ENCODE measurements at places on chromosomes 4 and X.

GRCh38 chr4:25865586-25865985 lies 2.8 kb upstream of the SEL1L3 start:
- no peak for DNase-seq

GRCh38 chr4:128241019-128241418 lies 46.6 kb downstream of the PGRMC2 start:
- no peak for DNase-seq

DNA sequence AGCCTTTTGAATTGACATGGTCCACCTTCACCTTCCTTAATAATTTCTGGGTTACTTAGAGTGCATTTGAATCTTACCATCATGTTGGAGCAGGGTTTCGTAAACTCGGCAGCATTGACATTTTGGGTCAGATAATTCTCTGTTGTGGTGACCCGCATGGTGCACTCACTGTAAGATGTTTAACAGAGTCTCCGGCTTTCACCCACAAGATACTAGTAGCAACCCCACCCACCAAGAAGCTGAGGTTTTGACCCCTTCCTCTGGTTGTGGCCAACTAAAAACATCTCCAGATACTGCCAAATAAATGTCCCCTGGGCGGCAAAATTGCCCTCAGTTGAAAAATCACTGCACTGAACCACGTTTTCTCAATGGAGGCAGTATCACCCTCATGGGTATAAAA lies 62.7 kb downstream of the CHST7 start:
- no peak for DNase-seq

DNA sequence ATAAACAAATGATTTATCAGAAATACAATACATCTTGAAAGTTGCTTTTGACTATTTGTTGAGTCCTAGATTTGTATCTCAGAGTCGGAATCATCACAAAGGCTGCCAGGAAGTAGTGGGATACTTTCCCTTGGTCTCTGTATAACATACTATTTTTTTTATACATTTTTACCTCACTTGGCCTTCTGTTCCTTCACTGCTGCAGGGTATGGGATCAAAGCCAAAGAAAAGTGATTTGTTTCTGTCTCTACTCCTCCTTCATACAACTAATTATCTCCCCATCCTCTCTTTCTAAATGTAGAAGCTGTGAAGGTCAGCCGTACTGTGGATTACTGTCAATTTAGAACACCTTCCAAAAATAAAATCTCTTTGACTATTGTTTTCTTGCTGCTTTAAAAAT lies 24.9 kb downstream of the PALLD start:
- DNase-seq, result no peak

DNA sequence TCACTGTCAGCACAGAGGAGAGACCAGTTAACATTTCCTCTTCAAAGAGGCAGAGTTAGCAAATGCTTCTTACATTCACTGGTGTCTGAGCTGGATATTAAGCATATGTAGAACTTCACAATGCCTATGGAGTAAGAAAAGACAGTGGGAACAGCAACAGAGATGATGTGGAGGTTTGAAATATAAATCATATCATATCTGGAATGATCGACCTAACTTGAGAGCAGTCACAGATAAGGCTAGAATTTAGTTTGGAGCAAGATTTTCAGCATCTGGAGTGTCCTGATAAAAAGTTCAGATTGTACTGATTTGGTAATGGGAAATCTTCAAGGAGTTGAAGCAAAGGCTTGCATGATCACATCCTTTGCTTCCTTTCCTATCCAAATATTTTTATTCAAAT lies 90.5 kb upstream of the ANKRD50 start:
- no peak for DNase-seq

DNA sequence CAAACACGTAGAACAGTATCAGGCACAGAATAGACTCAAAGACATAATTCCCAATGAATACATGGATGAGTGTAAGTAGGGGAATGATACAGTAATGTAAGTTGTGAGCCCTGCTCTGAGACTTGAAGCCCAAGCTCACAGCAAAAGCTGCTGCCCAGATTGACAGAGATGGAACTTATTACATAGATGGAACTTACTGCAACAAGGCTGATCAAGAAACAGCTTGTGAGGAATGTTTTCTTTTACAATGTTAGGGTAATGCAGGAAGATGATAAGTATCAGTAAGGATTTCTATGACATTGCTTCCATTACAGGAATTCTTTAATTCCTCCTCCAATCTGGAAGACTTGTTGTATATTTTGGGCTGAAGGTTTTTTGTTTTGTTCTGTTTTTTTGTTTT lies 278.4 kb downstream of the IL15 start:
- DNase-seq, result no peak

DNA sequence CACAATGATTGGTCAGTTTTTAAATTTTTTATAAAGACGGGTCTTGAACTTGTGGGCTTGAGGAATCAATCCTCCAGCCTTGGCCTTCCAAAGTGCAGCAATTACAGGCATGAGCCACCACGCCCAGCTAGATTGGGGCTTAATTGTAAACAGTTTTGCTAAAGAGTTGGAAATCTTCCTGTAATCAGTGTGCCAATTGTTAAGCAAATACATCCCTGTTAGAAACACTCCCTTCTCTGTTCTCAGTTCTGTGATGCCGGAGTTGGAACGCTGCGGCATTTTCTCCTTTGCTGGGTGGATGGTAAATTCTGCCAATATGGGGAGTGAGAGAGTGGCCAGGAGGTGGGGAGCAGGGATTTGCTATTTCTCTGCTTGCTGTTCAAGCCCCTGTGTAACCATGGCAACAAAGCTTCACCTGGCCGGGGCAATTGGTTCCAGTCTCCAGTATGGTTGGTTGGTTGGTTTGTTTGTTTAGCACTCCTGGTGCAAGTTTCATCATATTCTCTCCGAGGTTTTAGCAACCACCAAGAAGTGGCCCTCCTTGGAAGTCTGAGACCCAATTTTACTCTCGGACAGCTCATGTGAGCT lies 3.0 kb upstream of the SPATA4 start:
- no peak for DNase-seq

GRCh38 chrX:35622040-35622439 lies 176.1 kb upstream of the MAGEB16 start:
- DNase-seq, result no peak

GRCh38 chr4:184531008-184531407 lies 56.7 kb upstream of the IRF2 start:
- DNase-seq, result no peak

GRCh38 chr4:8846826-8847225 lies 24.8 kb downstream of the HMX1 start:
- DNase-seq, result no peak

GRCh38 chrX:120087289-120088017 lies 10.0 kb upstream of the RHOXF2B start:
- no peak for DNase-seq

DNA sequence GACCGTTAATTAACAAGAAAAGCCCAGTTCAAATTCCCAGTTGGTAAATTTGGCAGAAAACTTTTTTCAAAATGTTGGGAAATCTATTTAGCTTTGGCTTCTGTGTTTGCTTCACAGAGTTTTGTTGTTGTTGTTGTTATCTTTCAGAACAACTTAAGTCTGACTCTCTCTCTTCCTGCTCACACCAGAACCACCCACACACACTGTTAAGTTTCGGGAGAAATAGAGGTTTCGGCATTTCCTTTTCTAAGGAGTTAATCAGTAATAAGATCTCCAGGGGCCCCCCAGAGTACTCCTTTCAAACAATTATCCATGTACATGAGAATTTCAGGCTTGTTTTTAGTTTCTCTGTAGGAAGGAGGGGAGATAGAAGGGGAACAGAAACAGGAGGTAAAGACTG lies 106.2 kb upstream of the PTCHD1 start:
- DNase-seq, result no peak

DNA sequence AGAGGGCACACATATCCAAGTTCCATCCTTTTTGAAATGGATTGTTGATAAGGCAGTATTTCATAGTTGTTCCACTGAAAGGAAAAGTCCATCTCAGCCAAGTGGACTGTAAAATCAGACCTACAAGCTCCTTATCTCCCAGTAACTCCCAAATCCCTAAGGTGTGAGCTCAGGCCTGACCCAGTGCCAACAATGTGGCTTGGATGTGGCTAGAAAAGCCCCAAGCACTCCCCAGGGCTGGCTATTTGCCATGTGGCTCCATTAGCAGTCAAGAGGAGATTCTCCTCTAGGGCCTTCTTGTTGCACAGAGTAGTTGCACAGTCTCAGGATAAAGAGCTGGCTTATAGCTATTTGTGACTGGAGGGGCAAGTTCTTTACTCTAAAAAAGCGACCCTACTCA lies 25.0 kb upstream of the DGKK start:
- no peak for DNase-seq

DNA sequence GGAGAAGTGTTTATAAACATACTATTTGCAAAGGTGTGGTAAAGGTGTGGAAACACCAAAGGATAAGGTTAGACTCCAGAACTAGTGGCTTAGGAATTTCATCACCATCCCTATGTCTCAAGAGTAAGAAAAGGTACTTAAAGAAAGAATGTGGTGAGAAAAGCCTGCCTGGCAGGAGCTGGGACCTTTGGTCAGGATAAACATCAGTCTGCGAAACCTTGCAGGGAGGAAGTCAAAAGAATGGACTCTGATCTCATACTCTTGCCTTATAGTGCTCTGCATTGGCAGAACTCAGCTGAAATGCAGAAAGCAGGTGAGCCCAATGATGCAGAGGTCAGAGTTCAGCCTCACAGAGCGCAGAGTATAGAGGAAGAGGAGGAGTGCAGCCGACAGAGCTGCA lies 97.2 kb upstream of the NR3C2 start:
- DNase-seq, result no peak

Measured in astrocyte of the spinal cord (primary cell).